ENCODE measurements at places on chromosomes 11 and 22. TPM values are rescaled to one million over a fixed set of nuclear protein-coding genes. Genes with fewer than 3 reads are reported as not detected.

The LGALS12 gene
- not detected for total RNA-seq

GRCh38 chr11:32280339-32280738 is 155.0 kb downstream of the WT1 start:
- H3K36me3 ChIP-seq: no peaks in the 10 kb centered on the region
- H3K4me3 ChIP-seq: no peak overlapping the region
- DNase-seq: no peak
- H3K27me3 ChIP-seq: peaks cover 69% of the 10 kb centered on the region

The OR51E1 gene
- not detected for total RNA-seq

- no peak for DNase-seq
Measured at GRCh38 chr22:38315823-38316363, 1.3 kb downstream of the CSNK1E start.

- no peaks in the 10 kb centered on the region for H3K36me3 ChIP-seq
- H3K27me3 ChIP-seq: no peaks in the 10 kb centered on the region
- no peak overlapping the region for H3K4me3 ChIP-seq
- no peaks in the 10 kb centered on the region for H3K4me1 ChIP-seq
- DNase-seq: no peak
Measured at GRCh38 chr11:33412241-33412640, 155.1 kb downstream of the HIPK3 start.

Measured in Calu3 (cell line).